ENCODE measurements at places on chromosomes 7 and 10. TPM values are rescaled to one million over a fixed set of nuclear protein-coding genes. Genes with fewer than 3 reads are reported as not detected.

The NPVF gene
- total RNA-seq: not detected

The CCL24 gene
- total RNA-seq: not detected

The SEMA3D gene
- 0.46 TPM for total RNA-seq

The GIMAP4 gene
- total RNA-seq: 332 TPM

The HABP2 gene
- not detected for total RNA-seq
